ENCODE measurements at places on chromosomes 3 and 15.

- no peaks in the 10 kb centered on the region for H3K27me3 ChIP-seq
- H3K4me3 ChIP-seq, result no peak overlapping the region
- peak overlapping the region; percentile 43 for H3K27ac ChIP-seq
- no peaks in the 10 kb centered on the region for H3K36me3 ChIP-seq
- no peak for DNase-seq
Measured at GRCh38 chr3:52670621-52671521, 14.8 kb downstream of the PBRM1 start.

GRCh38 chr15:98941595-98942255, 65.9 kb downstream of the PGPEP1L start:
- H3K4me1 ChIP-seq, result peaks cover 4% of the 10 kb centered on the region
- no peak for DNase-seq
- no peak overlapping the region for H3K4me3 ChIP-seq
- H3K27me3 ChIP-seq, result no peaks in the 10 kb centered on the region
- no peak overlapping the region for H3K27ac ChIP-seq

GRCh38 chr15:59306520-59307164, 66.0 kb downstream of the MYO1E start:
- H3K36me3 ChIP-seq, result no peaks in the 10 kb centered on the region
- H3K4me3 ChIP-seq, result no peak overlapping the region
- peak overlapping the region; percentile 49 for H3K27ac ChIP-seq
- no peaks in the 10 kb centered on the region for H3K4me1 ChIP-seq
- H3K27me3 ChIP-seq, result no peaks in the 10 kb centered on the region
- no peak for DNase-seq

DNA sequence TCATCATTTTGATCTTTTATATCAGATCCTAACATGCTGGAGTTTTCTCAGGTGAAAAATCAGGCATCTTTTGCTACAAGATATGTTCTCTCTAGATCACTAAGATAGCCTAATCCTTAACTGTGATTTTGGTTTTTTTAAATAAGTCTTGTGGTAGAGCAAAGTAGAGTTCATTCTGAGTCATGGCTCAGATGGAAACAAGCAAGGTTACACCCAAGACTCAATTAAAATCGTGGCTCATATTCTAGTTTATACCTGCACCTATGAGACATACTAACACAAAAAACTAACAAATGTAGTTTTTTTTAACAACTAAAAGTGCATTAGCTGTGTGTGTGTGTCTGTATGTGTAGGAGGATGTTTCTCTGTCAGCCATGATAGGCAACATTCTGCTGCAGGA, 428.2 kb downstream of the NLGN1 start:
- no peak overlapping the region for H3K27ac ChIP-seq
- no peaks in the 10 kb centered on the region for H3K27me3 ChIP-seq
- H3K36me3 ChIP-seq, result no peaks in the 10 kb centered on the region
- DNase-seq, result no peak
- no peak overlapping the region for H3K4me3 ChIP-seq

DNA sequence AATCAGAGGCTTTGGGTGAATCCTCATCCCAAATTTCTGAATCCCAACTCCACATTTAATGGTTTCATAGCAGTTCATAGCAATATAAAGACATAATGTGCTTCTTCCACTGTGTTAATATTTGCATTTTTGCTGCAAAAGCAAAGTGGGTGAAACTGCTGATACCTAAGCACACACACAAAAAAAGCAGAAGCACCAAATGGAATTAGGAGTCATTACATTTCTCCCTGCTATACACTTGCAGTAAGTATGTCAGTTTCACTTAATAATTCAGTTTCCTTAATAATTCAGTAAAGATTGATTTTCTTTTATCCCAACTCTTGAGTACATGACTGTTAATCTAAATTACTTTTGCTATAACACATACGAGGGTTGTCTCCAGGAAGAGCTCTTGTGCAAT, 48.9 kb upstream of the ALCAM start:
- no peaks in the 10 kb centered on the region for H3K27me3 ChIP-seq
- H3K36me3 ChIP-seq, result no peaks in the 10 kb centered on the region
- H3K4me1 ChIP-seq, result no peaks in the 10 kb centered on the region
- H3K27ac ChIP-seq, result no peak overlapping the region
- DNase-seq, result no peak
- H3K4me3 ChIP-seq, result no peak overlapping the region

GRCh38 chr3:56829533-56829932, 27.8 kb upstream of the ARHGEF3 start:
- H3K36me3 ChIP-seq, result no peaks in the 10 kb centered on the region
- no peaks in the 10 kb centered on the region for H3K4me1 ChIP-seq
- H3K27ac ChIP-seq, result no peak overlapping the region

DNA sequence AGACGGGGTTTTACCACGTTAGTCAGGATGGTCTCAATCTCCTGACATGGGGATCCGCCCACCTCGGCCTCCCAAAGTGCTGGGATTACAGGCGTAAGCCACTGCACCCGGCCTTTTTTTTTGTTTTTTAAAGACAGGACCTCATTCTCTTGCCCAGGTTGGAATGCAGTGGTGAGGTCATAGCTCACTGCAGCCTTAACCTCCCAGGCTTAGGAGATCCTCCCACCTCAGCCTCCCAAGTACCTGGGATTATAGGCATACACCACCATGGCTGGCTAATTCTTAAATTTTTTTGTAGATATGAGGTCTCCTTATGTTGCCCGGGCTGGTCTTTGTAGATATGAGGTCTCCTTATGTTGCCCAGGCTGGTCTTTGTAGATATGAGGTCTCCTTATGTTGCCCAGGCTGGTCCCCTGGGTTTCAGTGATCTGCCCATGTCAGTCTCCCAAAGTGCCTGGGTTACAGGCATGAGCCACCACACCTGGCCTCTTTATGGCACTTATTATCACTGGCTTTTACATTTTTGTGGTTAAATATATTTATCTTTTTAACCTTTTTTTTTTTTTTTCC, 82.3 kb upstream of the RNU6-1 start:
- no peak overlapping the region for H3K4me3 ChIP-seq
- H3K27ac ChIP-seq, result no peak overlapping the region
- no peaks in the 10 kb centered on the region for H3K27me3 ChIP-seq

GRCh38 chr3:66211779-66212178, 9.0 kb upstream of the SLC25A26 start:
- no peak for DNase-seq
- H3K36me3 ChIP-seq, result no peaks in the 10 kb centered on the region
- H3K4me1 ChIP-seq, result no peaks in the 10 kb centered on the region
- H3K27me3 ChIP-seq, result no peaks in the 10 kb centered on the region
- H3K4me3 ChIP-seq, result no peak overlapping the region

DNA sequence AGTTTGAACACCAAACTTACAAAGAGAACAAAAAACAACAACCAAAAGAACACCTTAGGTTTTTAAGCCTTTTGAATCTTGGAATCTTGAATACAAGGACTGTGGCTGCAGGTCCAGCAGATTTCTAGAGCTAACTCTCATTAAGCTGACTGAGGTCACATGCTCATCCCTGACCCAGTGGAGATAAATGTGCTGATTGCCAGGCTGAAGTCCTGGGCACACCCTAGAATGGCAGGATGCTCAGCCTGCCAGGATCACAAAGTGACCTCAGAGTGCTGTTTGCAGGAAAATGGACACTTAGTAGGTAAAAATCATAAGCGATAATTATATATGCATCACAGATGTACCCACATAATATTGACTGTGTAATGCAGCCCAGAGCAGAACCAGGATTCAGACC, 245.3 kb upstream of the NR2E3 start:
- H3K36me3 ChIP-seq, result no peaks in the 10 kb centered on the region
- H3K4me1 ChIP-seq, result no peaks in the 10 kb centered on the region
- no peak overlapping the region for H3K4me3 ChIP-seq
- H3K27me3 ChIP-seq, result no peaks in the 10 kb centered on the region

DNA sequence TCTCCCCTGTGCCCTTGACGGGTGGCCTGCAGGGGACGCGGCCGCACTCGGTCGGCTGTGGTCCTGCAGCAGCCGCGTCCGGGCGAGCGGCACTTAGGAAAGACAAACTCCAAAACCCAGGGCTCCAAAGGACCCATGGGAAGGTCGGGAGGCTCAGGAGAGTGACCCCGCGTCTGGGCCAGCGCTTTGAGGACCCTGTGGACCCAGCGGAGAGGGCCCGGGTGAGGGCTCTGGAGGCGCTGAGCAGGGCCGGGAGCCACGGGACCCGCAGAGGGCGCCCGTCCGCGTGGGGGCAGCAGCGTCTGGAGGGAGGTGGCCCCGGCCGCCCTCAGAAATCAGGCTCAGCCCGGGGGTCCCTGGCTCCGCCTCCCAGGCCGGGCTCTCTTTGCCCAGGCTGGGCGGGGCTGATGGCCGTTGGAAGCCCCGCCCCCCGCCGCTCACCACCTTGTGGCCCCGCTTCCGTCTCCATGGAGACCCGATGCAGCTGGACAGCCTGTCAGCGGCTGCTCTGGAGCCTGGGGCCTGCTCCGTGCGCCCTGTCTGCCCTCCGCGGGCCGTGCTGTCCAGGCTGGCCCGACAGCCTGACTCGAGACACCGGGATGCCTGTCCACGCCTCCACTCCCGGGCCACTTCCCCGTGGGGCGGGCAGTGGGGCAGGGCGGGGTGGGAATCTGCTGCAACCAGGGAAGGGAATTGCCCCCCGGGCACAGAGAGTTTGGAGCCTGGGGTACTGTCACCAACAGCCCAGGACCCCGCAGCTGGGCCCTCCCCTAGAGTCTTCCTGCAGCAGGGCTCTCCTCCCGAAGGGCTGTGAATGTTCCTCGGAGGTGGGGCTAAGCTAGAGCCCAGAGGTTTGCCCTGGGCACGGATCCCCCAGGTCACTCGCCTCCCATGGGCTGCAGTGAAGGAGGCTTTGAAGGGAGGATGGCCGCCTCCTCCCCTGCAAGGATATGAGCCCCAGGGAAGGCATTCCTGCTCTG, 34.8 kb upstream of the RPL32 start:
- DNase-seq, result no peak
- no peaks in the 10 kb centered on the region for H3K36me3 ChIP-seq
- H3K27me3 ChIP-seq, result peaks cover 12% of the 10 kb centered on the region
- no peak overlapping the region for H3K27ac ChIP-seq

- H3K4me1 ChIP-seq, result no peaks in the 10 kb centered on the region
- no peak overlapping the region for H3K27ac ChIP-seq
- no peak for DNase-seq
- no peaks in the 10 kb centered on the region for H3K36me3 ChIP-seq
- no peaks in the 10 kb centered on the region for H3K27me3 ChIP-seq
Measured at GRCh38 chr15:98830034-98830634, 177.5 kb downstream of the PGPEP1L start.

DNA sequence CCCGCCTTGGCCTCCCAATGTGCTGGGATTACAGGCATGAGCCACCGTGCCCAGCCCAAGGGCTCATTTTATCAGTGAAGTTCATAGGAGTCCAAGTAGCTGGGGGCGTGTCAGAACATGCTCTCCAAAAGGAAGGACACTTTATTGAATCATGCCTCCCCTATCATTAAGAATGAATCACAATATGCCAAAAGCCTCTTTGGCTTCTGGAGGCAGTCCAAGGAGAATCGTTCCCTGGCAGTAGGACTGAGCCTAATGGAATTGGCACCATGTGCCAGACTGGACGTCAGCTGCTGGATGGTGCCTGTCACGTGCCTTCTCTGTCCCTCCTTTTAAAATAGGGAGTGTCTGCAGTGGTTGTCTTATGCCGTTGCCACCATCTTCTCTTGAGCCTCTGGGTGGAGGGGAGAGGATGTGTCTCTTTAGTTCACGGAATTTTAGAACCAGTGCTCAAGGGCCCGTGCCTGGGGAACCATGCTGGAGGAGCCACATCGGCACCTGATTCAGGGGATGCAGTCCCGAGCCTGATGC, 234.7 kb upstream of the LYSMD4 start:
- H3K4me3 ChIP-seq, result no peak overlapping the region
- no peaks in the 10 kb centered on the region for H3K27me3 ChIP-seq
- no peak overlapping the region for H3K27ac ChIP-seq

DNA sequence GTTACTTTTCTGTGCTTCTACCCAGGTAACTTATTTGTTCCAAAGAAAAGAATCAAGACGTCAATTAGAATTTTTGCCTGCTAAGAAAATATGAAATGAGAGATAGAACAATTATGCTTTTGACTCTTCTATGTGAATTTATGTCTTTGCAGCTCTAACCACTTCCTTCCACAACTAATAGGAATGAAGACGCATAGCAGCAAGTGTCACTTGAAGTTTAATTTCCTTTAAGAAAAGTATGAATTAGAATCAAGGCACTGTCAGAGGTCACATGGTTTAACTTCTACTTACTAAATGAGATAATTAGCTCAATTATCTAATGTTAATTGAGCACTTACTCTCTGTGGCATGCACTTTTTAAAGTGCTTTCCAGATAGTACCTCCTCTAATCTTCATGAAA, 3.3 kb downstream of the WDR49 start:
- H3K27me3 ChIP-seq, result no peaks in the 10 kb centered on the region
- H3K4me3 ChIP-seq, result no peak overlapping the region
- H3K27ac ChIP-seq, result no peak overlapping the region
- H3K36me3 ChIP-seq, result no peaks in the 10 kb centered on the region
- no peaks in the 10 kb centered on the region for H3K4me1 ChIP-seq

- H3K36me3 ChIP-seq, result no peaks in the 10 kb centered on the region
- no peaks in the 10 kb centered on the region for H3K27me3 ChIP-seq
- H3K4me1 ChIP-seq, result no peaks in the 10 kb centered on the region
Measured at GRCh38 chr15:51229907-51230330, 108.5 kb downstream of the CYP19A1 start.

- no peak overlapping the region for H3K27ac ChIP-seq
- no peak for DNase-seq
- H3K4me1 ChIP-seq, result no peaks in the 10 kb centered on the region
Measured at GRCh38 chr3:110526777-110527727, 544.6 kb upstream of the NECTIN3 start.

- H3K36me3 ChIP-seq, result no peaks in the 10 kb centered on the region
- no peak for DNase-seq
- H3K4me1 ChIP-seq, result no peaks in the 10 kb centered on the region
- H3K4me3 ChIP-seq, result no peak overlapping the region
- H3K27me3 ChIP-seq, result no peaks in the 10 kb centered on the region
- no peak overlapping the region for H3K27ac ChIP-seq
Measured at GRCh38 chr15:40914486-40914885, 14.7 kb upstream of the DLL4 start.

- peak; percentile 51 for DNase-seq
- no peak overlapping the region for H3K27ac ChIP-seq
- no peak overlapping the region for H3K4me3 ChIP-seq
- H3K36me3 ChIP-seq, result peaks cover 8% of the 10 kb centered on the region
Measured at GRCh38 chr15:62648954-62649353, 393.6 kb upstream of the TPM1 start.

- no peak overlapping the region for H3K4me3 ChIP-seq
- no peak overlapping the region for H3K27ac ChIP-seq
Measured at GRCh38 chr3:119437691-119438258, 25.6 kb downstream of the TMEM39A start.

DNA sequence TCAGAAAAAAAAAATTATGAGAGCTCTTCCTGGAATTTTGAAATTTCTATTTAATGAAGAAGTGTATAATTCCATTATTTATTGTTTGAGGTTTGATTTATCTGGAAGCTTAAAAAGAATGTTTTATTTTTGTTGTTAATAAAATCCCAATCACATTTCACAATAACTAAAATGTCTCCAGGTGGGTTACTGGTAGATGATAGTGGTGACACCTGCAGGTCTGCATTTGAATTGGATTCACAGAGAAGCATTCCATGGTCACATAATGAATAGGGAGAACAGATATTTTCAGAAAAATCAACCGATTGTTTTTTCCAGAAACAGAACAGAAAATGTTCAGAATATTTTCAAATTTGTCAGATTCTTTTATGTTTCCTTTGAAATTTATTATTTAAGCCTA, 48.3 kb downstream of the ASB7 start:
- DNase-seq, result no peak
- no peak overlapping the region for H3K4me3 ChIP-seq
- no peaks in the 10 kb centered on the region for H3K36me3 ChIP-seq
- H3K4me1 ChIP-seq, result no peaks in the 10 kb centered on the region
- no peak overlapping the region for H3K27ac ChIP-seq
